Stimulated activated CD4-positive, alpha-beta T cell treated with anti-CD3 and anti-CD28 coated beads, Interleukin-1b, Interleukin-23, amount 100 ng/mL, for 24 hours (primary cell): ENCODE measurements at places on chromosomes 1 and 21.

DNA sequence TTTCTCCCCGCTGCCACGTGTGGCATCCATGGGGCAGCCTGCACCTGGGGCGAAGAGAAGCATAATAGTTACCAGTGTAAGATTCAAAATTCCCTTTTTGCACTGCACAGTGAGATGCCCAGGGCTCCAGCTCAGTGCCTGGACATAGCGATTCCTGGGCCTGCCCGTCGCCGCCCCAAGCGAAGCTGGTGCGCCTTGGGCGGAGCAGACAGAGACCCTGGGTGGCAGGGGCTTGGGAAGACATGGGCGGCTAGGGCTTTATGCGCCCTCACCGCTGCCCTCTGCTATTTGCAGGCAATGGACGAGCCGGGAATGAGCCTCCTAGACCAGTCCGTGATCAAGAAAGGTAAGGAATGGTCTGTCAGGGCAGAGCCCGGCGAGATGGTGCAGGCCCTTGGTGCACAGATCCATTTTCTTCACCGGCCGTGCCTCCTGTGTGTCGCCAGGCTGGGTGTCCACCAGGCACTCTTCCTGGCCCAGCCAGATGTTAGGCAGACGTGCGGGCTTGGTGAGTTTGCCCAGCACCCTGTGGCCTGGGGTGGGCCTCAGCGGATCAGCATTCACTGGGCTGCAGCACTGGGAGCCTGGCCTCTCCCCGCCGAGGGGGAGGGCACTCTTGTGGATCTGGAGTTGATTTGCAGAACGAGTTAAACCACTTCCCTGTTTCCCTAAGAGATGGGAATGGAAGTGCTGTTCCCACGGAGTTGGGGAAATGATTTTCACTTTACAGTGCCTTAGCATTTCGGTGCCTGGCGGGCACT is 1.7 kb downstream of the TFAP2E start:
- no peak for DNase-seq

GRCh38 chr1:110645821-110646735 is 28.7 kb downstream of the KCNA3 start:
- no peak for DNase-seq

DNA sequence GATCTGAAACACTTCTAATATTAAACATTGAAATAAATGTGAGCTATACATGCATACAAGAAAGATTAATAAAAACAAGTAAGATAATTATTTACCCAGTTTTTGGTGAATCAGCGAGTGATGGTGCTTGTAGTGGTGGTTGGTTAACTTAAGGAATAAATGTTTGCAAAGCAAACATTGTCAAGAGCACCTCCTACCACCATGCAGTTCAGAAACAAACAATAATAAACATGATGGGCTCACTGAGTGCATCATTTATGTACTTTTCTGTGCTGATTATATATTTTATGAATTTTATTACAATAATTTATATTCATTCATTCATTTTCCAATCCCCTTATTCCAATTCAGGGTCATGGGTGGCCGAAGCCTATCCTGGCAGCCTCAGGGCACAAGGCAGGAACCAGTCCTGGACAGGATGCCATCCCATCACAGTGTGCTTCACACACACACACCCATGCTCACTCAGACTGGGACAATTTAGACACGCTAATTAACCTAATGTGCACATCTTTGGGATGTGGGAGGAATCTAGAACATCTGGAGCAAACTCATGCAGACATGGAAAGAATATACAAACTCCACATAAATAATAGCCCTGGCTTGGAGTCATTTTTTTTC is 57.8 kb downstream of the ZMYM4 start:
- DNase-seq, result no peak

- DNase-seq, result no peak
Measured at GRCh38 chr1:14607295-14607694, 8.8 kb downstream of the KAZN start.

DNA sequence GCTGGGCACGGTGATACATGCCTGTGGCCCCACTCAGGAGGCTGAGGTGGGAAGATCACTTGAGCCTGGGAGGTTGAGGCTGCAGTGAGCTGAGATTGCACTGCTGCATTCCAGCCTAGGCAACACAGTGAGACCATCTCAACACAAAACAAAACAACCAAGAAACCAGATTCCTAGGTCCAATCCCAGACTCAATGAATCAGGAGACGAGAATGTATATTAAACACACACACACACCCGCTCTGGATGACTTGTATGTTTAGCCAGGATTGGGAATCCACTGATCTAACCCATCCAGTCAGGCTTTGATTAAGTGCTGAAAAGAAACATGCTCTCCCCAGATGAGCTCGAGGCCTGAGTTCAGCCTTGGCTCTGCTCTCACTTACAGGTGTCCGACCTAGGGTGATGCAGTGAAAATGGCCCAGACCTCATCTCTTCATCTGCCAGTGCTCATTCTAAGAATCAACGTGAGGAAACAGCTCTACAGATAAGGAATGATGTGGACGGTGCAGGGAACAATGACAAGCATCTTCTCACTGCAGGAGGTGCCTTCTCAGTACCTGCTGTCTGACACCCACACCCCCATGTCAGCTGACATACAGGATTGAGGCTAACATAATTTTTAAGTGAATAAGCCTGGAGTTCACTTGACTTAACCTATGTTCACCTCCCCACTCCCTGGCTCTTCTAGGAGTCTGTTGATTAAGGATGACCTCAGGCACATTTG is 15.3 kb upstream of the SRSF4 start:
- DNase-seq, result no peak

GRCh38 chr21:37119421-37120218 is 46.6 kb downstream of the TTC3 start:
- no peak for DNase-seq
